B cell (primary cell): ENCODE measurements at places on chromosomes 12 and 14.
A peak's percentile ranks its signal among the peaks of the same experiment; 100 is the strongest.

DNA sequence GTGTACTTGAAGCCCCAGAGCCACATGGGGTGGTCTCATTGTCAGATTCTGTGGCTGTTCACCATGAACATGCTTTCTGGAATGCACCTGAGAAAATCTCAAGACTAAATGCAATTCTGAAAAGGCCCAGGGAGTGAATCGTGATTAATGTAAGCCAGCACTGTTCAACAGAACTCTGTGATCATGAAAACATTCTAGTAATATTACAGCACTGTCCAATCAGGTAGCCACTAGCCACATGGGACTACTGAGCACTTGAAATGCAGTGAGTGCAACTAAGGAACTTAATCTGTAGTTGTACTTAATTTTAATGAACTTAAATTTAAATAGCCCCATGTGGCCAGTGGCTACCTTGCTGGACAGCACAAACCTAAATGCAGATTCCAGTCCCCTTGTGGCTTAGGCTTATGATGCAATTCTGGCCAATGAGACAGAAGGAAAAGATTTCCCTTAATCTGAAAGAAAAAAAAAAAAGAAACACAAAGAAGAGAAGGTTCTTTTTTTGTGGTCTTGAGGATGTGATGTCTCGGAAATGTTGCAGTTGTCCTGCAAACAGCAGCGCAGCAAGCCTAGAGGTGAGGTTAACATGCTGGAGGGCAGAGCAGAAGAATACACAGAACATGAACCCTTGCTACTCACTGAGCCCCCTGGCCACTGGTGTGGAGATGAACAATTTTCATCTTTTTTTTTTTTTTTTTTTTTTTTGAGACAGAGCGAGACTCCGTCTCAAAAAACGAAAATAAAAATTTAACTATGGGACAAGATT, 48.2 kb downstream of the SPPL3 start:
- no peak for DNase-seq

DNA sequence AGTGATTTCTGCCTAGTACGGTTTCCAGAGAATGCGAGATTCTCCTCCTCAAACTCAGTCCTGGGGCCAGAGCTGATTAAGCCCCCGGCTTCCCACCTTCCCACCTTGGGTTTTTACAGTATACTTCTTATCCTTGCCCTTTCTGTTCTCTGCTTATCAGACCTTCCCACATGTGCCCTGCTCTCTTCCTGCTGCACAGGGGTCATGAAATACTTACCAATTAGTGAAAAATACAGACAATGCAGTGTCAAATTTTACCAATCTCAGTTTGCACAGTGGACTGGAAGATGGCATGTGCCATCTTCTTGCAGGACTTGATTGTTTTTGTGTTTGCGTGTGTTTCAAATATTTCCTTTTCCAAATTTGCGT, 14.7 kb downstream of the SUSD6 start:
- no peak for DNase-seq

GRCh38 chr12:96501133-96501761, 11.9 kb downstream of the CFAP54 start:
- no peak for DNase-seq

DNA sequence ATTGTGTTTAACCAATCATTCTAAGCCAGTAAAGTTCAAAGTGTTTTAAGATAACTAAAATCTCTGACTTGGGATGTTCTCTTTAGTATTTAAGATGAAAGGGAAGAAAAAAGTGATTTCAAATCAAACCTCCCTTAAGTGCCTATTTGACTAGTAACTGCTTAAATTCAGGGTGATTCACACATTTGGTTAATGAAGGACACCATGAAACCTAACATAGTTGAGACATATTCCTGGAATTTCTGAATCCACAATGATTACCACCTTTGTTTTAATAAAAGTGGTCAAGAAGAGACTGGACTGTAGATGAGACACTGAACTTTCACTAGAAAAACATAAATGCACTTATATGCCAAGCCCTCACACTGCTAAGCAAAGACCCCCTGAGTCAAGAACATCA, 138.7 kb downstream of the MED13L start:
- no peak for DNase-seq

- DNase-seq: no peak
Measured at GRCh38 chr14:53896726-53897125, 59.9 kb downstream of the BMP4 start.

DNA sequence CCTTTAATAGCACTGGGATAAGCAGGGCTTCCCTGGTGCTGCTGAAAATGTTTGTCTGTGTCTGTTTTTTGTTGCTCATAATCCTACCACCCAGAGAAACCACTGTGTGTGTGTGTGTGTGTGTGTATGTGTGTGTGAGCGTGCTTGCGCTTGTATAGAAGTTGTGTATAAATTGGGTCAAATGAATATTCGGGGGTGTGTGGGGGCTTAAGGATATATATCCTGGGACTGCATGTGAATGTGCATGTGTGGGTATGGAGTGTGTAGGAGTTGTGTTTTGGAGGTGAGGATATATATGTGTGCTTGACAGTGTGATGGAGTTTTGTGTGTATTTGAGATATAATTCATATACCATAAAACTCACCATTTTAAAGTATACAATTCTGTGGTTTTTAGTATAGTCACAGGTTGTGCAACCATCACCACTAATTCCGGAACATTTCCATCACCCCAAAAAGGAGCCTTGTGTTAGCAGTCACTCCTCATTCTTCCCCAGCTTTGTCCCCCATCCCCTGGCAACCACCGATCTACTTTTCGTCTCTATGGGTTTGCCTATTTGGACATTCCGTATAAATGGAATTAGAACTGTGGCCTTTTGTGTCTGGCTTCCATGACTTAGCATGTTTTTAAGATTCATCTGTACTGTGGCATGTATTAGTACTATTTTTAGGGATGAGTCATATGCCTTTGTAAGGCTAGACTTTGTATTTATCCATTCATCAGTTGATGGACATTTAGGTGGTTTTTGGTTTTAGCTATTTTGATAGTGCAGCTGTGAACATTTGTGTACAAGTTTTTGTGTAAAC, 25.6 kb downstream of the TCTN1 start:
- no peak for DNase-seq

GRCh38 chr12:111390910-111391309, 14.8 kb upstream of the SH2B3 start:
- no peak for DNase-seq

DNA sequence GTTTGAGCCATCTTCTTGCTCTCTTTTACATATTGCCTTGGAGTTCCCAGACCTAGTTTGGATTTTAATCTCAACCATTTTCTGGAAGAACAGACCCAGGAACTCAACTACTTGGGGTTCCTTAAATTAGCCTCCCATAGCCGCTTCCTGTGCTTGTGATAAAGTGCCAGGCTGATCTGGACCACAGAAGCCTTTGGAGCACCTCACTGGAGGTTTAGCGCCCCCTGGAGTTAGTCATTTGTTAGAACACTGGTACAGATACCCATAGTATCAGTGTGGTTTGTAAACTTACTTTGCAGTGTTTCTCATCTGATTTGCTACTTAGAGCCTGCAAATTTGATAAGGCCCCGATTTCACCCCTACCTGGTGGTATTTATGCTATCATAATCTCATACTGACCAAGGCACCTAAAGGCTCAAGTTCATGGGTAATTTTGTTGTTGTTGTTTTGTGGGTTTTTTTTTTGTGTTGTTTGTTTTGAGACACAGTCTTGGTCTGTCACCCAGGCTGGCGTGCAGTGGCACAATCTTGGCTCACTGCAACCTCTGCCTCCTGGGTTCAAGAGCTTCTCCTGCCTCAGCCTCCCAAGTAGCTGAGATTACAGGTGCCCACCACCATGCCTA, 3.7 kb downstream of the UNC119B start:
- DNase-seq: peak; percentile 85

GRCh38 chr12:61566183-61566582, 694.0 kb upstream of the USP15 start:
- no peak for DNase-seq
